ENCODE measurements at places on chromosomes 11 and 22.
A peak's percentile ranks its signal among the peaks of the same experiment; 100 is the strongest.

DNA sequence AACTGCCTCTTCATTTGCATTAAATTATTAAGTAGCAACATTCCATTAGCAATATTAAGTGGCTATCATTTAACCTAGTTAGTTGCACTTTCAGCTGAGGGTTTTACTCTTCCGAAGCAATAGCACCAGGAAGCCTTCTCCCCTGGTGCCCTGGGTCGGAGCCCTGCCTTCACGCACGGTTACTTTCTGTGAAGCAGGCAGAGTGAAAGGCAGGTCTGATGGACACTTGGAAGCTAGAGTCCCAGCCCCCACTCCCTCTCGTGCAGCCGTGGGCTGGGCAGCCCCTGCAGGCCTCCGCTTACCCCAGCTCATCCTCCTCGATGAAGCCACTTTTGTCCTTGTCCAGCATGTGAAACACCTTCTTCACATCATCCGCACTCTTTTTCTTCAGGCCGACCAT, 2.0 kb downstream of the PVALB start:
- peaks cover 50% of the 10 kb centered on the region for H3K27me3 ChIP-seq
- DNase-seq, result no peak
- no peak overlapping the region for H3K27ac ChIP-seq
- H3K4me1 ChIP-seq, result peaks cover 5% of the 10 kb centered on the region

DNA sequence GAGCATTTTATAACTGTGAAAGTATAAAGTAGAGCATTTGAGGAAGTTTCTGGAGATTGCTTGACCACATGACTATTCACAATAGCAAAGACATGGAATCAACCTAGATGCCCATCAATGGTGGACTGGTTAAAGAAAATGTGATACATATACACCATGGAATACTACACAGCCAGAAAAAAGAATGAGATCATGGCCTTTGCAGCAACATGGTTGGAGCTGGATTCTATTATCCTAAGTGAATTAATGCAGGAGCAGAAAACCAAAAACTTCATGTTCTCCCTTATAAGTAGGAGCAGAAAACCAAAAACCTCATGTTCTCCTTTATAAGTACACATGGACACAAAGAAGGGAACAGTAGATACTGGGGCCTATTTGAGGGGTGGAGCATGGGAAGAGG, 30.3 kb downstream of the UVRAG start:
- no peak overlapping the region for H3K27ac ChIP-seq
- H3K4me1 ChIP-seq, result peaks cover 7% of the 10 kb centered on the region
- DNase-seq, result no peak
- H3K36me3 ChIP-seq, result no peaks in the 10 kb centered on the region

- no peak overlapping the region for H3K4me3 ChIP-seq
- no peak for DNase-seq
- no peaks in the 10 kb centered on the region for H3K4me1 ChIP-seq
- no peak overlapping the region for H3K27ac ChIP-seq
- H3K36me3 ChIP-seq, result no peaks in the 10 kb centered on the region
Measured at GRCh38 chr11:23569547-23569946, 709.3 kb upstream of the CCDC179 start.

DNA sequence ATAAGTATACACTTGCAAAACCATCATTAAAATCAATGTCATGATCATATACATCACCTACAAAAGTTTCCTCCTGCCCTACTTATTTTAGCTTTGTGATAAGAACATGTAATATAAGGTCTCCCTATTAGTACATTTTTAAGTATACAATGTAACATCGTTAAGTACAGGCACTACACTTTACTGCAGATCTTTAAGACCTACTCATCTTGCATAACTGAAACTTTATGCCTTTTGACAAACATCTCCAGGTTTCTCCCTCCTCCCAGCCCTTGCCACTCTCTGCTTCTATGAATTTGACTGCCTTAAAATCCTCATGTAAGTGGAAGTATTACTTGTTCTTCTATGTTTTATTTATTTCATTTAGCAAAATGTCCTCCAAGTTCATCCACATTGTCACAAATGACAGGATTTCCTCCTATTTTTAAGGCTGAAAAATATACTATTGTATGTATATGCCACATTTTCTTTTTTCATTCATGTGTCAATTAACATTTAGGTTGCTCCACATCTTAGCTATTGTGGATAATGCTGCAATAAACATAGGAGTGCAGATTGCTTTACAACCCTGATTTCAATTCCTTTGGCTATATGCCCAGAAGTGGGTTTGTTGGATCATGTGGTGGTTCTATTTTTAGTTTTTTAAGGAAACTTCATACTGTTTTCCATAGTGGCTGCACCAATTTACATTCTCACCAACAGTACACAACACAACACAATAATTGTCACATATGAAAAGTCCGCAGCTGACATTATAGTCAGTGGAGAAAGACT, 471.1 kb upstream of the ANO3 start:
- no peaks in the 10 kb centered on the region for H3K27me3 ChIP-seq
- no peak overlapping the region for H3K27ac ChIP-seq
- H3K36me3 ChIP-seq, result no peaks in the 10 kb centered on the region
- no peak overlapping the region for H3K4me3 ChIP-seq
- no peaks in the 10 kb centered on the region for H3K4me1 ChIP-seq

DNA sequence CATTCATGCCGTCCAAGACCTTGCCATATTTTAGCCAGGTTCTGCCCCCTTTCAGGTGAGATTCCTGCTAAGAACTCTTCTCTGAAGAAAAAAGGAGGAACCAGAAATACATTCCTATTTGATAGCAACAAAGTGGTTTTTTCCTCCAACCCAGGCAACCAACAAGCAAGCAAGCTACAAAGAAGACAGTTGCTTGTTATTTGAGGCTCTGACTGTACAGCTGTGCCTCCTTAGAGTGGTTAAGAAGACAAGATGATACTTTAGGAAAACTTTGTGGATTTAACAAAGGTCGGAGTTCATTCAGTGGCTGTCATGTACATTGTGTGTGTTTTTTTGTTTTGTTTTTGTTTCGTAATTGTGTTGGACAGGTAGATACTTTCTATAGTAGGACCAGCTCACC, 21.7 kb downstream of the TEAD1 start:
- no peak overlapping the region for H3K4me3 ChIP-seq
- DNase-seq, result no peak
- peaks cover 12% of the 10 kb centered on the region for H3K4me1 ChIP-seq
- no peak overlapping the region for H3K27ac ChIP-seq
- H3K36me3 ChIP-seq, result no peaks in the 10 kb centered on the region

GRCh38 chr22:48695251-48695650, 1132.4 kb downstream of the BRD1 start:
- H3K4me3 ChIP-seq, result no peak overlapping the region
- no peaks in the 10 kb centered on the region for H3K36me3 ChIP-seq
- H3K27ac ChIP-seq, result no peak overlapping the region
- H3K4me1 ChIP-seq, result no peaks in the 10 kb centered on the region
- no peaks in the 10 kb centered on the region for H3K27me3 ChIP-seq

DNA sequence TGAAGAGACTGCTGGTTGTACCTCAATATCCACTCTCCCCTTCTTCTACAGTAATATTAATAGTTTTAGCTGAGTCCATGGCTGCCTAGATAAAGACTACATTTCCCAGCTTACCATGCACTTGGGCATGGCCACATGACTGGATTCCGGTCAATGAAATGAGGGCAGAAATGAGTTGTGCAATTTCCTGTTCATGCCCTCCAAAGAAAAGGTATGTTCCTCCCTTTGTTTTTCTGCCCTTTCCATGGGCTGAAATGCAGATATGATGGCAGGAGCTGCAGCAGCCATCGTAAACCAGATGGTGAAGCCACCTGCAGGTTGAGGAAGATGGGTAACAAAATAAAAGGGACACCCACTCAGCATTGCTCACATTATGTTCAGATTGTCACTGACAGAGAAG, 15.3 kb upstream of the ELFN2 start:
- H3K36me3 ChIP-seq, result peaks cover 4% of the 10 kb centered on the region
- DNase-seq, result peak; percentile 25
- H3K4me1 ChIP-seq, result peaks cover 16% of the 10 kb centered on the region
- H3K27ac ChIP-seq, result no peak overlapping the region
- peaks cover 2% of the 10 kb centered on the region for H3K27me3 ChIP-seq

- no peak for DNase-seq
- H3K27me3 ChIP-seq, result peaks cover 3% of the 10 kb centered on the region
- peaks cover 58% of the 10 kb centered on the region for H3K36me3 ChIP-seq
Measured at GRCh38 chr11:119094816-119095065, 6.9 kb downstream of the DPAGT1 start.

DNA sequence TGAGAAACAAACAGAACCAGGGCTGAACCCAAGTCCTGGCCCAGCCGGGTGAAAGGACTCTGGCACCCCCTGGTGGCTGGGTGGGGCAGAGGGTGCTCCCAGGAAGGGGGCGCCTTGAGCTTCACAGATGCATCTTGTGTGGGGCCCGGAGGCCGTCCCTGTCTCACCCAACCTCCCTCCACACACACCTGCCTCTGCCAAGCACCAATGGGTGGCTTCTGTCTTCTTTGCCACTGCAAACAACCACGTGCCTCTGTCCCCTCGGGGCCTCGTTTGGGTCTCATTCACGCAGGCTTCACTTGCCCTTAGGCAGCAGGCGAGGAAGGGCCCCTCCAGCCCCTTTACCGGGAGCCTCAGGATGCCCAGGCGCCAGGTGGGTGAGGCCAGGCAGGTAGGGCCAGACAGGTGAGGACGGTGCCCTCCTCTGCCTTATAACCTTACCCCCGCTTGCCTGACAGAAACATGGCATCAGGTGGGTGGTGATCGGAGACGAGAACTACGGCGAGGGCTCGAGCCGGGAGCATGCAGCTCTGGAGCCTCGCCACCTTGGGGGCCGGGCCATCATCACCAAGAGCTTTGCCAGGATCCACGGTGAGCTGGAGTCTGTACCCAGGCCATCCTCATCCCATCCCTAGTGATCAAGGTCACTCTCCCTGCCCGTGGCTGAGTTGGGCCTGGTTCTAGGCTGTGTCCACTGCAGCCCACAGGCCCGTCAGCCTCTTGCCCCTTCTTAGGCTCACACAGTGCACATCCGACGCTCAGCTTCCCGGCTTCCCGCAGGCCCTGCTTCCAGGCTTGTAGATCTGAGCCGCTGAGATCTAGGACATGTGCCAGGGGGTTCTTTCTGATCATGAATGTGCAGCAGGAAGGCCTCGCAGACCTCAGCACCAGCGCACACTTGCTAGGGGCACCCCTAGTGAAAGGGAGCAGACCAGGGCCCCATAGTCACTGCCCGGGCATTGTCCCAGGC, 17.2 kb downstream of the POLR3H start:
- H3K27me3 ChIP-seq, result no peaks in the 10 kb centered on the region
- H3K27ac ChIP-seq, result peak overlapping the region; percentile 38
- no peak overlapping the region for H3K4me3 ChIP-seq
- H3K36me3 ChIP-seq, result peaks cover 31% of the 10 kb centered on the region
- peaks cover 14% of the 10 kb centered on the region for H3K4me1 ChIP-seq

GRCh38 chr11:126720539-126721235, 279.9 kb downstream of the KIRREL3 start:
- no peak for DNase-seq
- H3K27ac ChIP-seq, result no peak overlapping the region
- H3K36me3 ChIP-seq, result no peaks in the 10 kb centered on the region
- no peaks in the 10 kb centered on the region for H3K4me1 ChIP-seq
- H3K4me3 ChIP-seq, result no peak overlapping the region

DNA sequence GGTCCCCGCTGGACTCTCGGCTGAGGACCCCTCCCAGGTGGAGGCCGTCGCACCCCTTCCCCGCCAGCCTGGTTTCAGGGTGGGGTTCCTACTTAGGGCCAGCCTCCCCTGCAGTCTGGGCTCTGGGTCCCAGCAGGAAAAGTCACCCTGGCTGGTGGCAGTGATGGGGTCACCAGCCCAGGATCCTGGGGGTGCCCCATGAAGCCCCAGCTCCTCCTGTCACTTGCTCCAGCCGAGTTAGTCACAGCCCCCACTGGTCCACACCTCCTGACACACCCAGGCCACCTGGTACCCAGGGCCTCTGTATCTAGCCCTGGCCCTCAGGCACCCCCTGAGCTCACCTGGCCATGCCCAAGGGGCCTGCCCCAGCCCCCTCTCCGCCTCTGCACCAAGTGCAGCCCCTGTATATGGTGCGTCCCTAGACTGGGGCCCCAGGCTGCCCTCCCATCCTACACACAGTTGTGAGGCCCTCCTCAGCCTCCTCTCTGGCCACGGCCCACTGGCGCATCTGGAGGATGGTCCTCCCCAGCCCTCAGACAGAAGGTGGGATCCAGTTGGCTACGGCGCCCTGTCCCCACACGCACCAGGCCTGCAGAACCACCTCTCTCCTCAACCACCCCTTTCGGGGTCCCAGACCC, 6.7 kb downstream of the PLXNB2 start:
- H3K36me3 ChIP-seq, result no peaks in the 10 kb centered on the region
- DNase-seq, result no peak
- no peaks in the 10 kb centered on the region for H3K4me1 ChIP-seq
- H3K4me3 ChIP-seq, result no peak overlapping the region
- no peak overlapping the region for H3K27ac ChIP-seq

GRCh38 chr22:26672060-26672471, 14.7 kb downstream of the MIAT start:
- H3K27me3 ChIP-seq, result no peaks in the 10 kb centered on the region
- H3K4me1 ChIP-seq, result peaks cover 64% of the 10 kb centered on the region
- H3K4me3 ChIP-seq, result peak overlapping the region; percentile 94
- peaks cover 25% of the 10 kb centered on the region for H3K36me3 ChIP-seq
- H3K27ac ChIP-seq, result peak overlapping the region; percentile 100

- DNase-seq, result no peak
- H3K27me3 ChIP-seq, result peaks cover 14% of the 10 kb centered on the region
- H3K27ac ChIP-seq, result no peak overlapping the region
- peaks cover 5% of the 10 kb centered on the region for H3K4me1 ChIP-seq
Measured at GRCh38 chr11:19392321-19392720, 151.6 kb upstream of the E2F8 start.

DNA sequence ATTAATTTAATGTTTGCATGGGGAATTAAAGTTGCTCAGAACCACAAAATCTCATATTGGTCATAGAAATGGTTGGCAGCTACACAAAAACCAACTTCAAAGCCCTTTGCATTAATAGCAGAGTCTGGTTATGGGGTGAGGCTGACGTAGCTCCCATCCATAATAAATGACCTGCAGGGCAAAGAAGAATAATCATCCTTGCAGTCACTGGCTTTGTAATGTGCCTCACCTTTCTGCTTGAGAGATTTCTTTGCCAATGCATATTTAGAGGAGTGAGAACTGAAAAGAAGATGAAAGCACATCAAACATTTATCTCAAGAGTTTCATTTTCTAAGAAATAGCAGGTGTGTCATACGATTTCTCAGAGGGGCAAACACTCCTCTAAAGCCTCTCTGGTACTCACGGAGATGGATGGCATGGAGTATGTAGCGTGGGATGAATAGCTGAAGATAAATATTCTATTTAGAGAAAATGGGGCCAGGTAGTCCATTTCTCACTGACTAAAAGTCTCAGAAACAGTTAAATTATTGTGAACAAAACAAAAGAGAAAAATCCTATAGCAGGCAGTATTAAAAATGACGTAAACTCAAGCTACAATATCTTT, 1491.9 kb downstream of the FAM181B start:
- DNase-seq, result no peak
- H3K27ac ChIP-seq, result no peak overlapping the region
- no peaks in the 10 kb centered on the region for H3K27me3 ChIP-seq

GRCh38 chr11:32092581-32093170, 1.8 kb downstream of the RCN1 start:
- no peak for DNase-seq
- H3K36me3 ChIP-seq, result peaks cover 14% of the 10 kb centered on the region
- peaks cover 41% of the 10 kb centered on the region for H3K4me1 ChIP-seq
- no peak overlapping the region for H3K27ac ChIP-seq
